Lung microvascular endothelial cell (primary cell): ENCODE measurements at places on chromosomes 13 and 19. TPM values are rescaled to one million over a fixed set of nuclear protein-coding genes. Genes with fewer than 3 reads are reported as not detected.

The ATP4A gene
- total RNA-seq, result not detected in 2 replicates

The SYMPK gene
- total RNA-seq, result 18.1 and 21.4 TPM in 2 replicates

DNA sequence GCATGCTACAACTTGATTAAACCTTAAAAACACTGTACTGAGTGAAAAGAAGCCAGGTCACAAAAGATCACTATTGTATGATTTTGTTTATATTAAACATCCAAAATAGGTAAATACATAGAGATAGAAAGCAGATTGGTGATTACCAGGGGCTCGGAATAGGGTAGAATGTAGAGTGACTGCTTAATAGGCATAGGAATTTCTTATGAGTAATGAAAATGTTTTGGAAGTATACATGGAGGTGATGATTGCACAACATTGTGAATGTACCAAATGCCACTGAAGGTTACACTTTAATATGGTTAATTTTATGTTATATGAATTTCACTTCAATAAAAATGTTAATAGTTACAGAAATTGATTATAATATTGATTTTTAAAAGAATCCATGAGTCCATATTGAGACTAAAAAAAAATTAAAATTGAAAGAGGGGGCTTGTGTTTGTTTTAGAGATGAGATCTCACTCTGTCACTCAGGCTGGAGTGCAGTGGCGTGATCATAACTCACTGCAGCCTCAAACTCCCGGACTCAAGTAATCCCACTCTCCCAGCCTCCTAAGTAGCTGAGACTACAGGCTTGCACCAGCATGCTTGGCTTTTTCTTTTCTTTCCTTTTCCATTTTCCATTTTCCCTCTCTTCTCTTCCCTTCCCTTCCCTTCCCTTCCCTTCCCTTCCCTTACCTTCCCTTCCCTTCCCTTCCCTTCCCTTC is 85.1 kb downstream of the FNDC3A start:
- DNase-seq, result no peak

The LRRC63 gene
- total RNA-seq, result under 0.01 TPM in 2 replicates

DNA sequence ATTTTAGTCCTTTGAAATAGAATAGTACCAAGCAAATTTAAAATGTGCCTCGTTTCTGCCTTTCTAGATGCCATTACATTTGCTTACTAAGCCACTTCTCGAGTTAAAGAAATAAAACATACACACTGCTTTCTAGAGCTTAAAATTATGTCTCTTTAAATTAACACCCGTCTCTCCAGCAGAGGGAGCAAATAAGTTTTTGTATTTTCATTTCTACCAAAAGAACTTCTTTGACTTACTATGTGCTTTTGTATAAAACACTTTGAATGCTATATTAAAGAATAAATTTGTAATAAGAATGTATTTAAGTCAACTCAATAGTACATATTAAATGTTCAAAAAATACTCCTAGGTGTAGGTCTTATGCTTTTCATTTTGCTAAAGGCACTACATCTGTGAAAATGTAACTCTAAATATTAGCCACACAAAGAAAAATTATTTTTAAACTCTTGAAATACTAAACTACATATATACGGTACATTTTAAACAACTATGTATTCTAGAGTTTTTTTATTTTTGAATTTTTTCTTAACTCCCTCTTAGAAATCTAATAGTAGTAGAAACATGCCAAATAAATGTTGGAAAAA is 269.3 kb upstream of the MIR17HG start:
- DNase-seq, result no peak

The PSG11 gene
- not detected in 2 replicates for total RNA-seq

DNA sequence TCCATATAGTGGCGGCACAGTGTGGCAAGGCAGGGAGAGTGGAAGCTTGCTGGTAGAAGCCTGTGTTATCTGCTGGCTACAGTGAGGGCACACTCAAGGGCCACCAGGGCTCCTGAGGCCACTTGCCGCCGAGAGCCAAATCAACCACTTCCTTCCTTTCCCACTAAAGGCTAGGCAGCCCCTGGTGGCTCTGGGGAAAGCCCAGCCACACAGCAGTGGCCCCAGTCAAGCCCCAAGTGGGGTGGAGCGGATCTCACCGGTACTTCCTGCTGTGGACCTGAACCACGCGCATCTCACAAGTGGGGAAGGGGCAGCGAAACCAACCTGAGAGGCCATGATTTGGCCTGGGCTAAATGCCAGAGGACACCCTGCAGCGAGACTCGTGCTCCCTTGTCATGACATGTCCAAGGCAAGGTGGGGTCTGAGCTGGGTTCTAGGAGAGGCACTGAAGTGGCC is 21.9 kb upstream of the SLC35E1 start:
- DNase-seq, result no peak
